ENCODE measurements at places on chromosomes 6 and 20.

- DNase-seq: no peak
These were observed 152.4 kb downstream of the SASH1 start for GRCh38 chr6:148495029-148495428.

GRCh38 chr6:82227770-82228169 lies 19.8 kb downstream of the IBTK start:
- DNase-seq: no peak

GRCh38 chr20:25863536-25864325 lies 167.1 kb upstream of the ZNF337 start:
- no peak for DNase-seq

DNA sequence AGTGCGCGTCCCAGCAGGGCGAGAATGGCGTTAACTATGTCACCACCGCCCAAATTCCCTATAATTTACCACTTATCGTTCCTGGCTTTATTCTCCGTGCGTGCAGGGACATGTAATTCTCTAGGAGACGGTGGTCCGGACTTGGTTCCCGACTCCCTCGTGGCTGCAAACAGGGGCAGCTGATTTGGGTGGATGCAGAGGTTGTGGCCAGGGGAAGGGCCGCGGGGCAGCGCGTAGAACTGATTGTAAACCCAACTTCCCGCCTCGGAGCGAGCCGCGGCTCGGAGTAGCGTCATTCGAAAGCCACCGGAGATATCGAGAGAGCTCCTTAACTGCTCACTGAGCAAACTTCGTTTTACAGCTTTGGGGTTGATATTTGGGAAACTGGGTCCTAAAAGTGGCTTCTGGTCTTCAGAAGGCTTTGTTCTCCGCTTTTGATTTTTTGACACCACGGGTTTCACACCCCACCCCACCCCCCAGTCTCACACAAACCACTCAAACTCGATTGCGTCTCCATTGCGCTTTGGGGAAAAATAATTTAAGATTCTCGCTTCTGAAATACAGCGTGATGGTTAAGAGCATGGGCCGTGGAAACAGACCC lies 17.5 kb upstream of the ZSCAN9 start:
- no peak for DNase-seq

DNA sequence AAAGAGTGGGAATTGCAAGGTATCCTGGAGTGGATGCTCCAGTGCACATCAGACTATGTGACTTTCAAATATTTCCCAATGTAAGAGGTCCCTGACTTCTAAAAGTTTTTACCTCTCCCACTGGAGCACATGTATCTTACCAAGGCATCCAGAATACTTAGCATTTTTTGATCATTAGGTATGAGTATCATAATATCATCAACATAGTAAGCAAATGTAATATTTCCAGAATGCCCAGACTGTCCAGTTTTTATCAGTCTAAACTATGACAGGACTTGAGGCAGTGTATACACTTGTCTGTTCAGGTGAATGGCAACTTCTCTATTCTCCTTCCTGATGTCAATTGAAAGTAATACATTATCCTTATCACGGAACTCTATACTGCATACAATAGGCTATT lies 924.6 kb upstream of the GJE1 start:
- no peak for DNase-seq

DNA sequence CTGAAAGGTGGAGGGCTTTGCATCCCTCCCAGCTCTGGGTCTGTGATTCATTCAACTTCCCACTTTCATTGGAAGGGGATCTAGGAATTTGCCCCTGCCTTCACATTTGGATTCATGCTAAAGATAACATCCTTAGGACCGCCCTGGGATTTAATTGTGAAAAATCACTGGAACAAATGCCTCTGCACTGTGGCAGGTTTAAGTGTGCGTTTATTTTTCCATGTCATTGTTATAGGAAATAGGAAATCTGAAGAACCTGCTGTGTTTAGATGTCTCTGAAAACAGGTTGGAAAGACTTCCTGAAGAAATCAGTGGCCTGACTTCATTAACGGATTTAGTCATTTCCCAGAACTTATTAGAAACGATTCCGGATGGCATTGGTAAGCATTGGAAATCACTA lies 104.7 kb downstream of the LRRC1 start:
- no peak for DNase-seq

DNA sequence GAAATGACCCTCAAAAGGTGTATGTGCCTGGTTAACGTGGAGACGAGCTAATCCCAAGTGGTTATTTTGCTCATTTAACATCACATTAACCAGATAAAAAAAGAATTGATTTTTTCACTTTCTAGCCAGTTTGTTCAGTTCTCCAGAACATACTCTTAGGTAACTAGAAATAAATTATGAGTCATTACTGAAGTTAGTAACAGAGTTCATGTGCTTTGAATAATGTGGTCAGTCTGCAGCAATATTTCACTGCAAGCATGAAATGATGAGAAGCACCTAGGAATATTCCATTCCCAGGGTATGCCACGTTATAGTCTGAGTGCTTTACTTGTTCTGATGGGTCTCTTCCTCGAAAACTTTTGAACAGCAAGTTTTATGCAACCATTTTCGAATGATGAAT lies 138.3 kb upstream of the INSM1 start:
- DNase-seq: no peak

- DNase-seq: no peak
These were observed 320.9 kb upstream of the CITED2 start for GRCh38 chr6:139695361-139695760.
